ENCODE measurements at places on chromosomes 12 and 14.

- no peak for DNase-seq
These were observed 2.6 kb upstream of the KRT81 start for GRCh38 chr12:52293926-52294325.

GRCh38 chr12:112851024-112851777, 55.6 kb upstream of the OAS1 start:
- DNase-seq, result no peak

GRCh38 chr12:54082397-54082892, 28.8 kb downstream of the HOXC4 start:
- DNase-seq, result peak; percentile 78

DNA sequence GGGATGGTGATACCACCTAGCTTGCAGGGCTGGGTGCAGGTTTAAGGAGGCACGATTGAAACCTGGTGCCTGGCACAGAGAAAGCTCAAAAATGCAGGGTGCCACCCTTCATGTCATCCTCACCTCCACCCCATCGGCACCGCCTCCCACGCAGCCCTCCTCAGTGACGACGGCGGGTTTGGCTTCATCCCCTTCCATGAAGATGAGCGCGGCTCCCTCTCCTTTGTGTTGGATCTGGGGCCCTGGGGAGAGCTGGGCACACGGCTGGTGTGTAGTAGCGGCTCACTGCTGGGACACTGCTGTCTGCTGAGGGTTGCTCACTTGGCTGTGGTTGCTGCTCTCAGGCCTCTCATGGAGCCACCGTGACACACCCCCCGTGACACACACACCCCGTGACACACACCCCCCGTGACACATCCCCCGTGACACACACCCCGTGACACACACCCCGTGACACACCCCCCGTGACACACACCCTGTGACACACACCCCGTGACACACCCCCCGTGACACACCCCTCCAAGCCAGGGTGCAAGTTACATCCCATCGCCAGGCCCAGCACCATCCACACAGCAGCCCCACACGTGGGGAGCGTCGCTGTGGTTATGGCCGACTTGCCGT, 42.9 kb upstream of the FZD10 start:
- no peak for DNase-seq

DNA sequence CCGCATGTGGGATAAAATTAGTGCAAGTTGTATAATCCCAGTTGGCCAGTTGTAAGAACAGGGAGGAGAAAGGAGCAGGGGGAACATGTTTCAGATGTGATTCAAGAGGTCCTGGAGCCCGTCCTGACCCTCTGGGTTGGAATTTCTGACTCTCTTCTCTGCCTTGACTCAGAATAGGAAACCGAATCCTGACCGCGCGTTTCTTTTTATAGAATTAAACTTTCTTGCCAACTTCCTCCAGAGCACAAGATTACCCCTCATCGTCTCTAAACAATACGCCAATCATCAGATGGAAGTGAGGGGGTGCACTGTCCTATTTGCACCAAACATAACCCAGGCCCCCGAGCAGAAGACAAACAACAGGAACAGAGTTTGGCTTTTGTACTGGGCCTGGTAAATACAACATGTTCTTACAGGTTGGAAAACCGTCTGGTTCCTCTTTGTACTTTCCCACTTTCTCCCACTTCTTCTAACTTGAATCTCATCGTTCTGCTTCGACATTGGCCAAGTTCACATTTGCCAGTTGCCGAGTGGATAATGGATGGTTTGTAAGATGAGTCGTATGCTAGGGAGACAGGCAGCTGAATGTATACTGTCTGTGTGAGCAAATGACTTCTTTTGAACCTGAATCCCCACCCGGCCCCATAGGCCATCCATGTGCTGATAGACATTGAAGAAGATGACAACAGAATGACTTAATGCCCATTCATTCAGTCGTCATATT, 42.6 kb upstream of the MED13L start:
- DNase-seq, result no peak

Measured in Caco-2 (cell line).